Stimulated activated CD8-positive, alpha-beta memory T cell treated with anti-CD3 and anti-CD28 coated beads, Interleukin-15, amount 100 ng/mL, for 24 hours (primary cell): ENCODE measurements at places on chromosomes 11 and 22.

DNA sequence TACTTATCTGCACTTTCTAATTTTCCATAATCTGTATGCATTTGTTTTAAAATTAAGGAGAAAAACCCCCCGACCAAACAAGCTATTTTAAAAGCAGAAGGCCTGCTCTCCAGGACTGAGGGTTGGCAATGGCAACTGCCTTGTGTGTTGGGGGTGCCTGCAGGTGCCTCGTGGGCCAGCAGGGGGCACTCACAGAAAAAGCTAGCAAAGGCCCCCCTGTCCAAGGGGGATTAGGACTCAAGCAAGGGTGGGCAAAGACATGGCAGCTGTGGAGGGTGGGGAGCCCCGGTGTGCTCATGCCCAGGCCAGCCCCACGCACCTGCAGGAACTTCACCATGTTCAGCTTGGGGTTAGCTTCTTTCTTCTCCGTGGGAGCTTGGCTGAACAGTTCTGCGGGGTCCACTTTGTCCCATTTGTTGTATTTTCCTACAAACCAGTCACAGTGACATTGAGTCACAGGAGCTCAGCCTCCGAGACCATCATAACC lies 10.3 kb downstream of the TOP3B start:
- no peak for DNase-seq

GRCh38 chr22:29503811-29504372 lies 23.9 kb downstream of the NEFH start:
- DNase-seq: no peak

DNA sequence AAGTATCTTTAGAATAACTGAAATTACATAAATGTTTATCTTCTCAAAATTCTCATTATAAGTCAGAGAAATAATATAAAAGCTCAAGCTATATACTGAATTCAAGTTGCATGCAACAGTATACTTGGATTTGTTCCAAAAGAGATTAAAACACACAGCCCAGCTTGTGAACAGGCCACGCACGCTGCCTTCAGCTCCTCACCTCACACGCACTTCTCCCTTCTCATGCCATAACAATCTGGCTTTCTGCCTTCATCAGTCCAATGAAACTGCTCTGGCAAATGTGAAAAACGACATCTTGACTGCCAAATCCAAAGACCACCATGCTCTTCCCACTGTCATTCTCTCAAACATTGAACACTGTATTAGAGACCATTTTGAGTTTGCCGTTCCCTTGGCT lies 22.1 kb downstream of the ATP6V1E1 start:
- DNase-seq: no peak

- DNase-seq: no peak
Observed at GRCh38 chr22:42272431-42272999, 2.1 kb upstream of the TCF20 start.

DNA sequence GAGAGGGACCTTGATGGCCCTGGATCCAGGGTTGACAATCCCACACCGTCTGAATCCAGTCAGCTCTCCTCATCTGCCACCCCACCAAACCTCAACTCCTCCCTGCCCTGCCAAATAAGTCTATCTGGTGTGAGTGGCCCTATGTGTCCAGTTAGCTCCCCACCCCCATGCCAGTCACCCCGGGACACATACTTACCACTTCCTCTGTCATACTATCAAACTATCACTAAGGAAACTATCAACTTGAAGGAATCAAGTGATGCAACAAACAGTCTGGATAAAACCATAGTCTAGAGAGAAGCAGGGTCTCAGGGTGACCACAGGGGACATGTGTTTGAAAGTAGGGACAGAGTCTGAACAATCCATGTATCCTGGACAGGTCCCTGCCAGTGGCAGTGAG lies 13.2 kb upstream of the CSF2RB start:
- DNase-seq: no peak

DNA sequence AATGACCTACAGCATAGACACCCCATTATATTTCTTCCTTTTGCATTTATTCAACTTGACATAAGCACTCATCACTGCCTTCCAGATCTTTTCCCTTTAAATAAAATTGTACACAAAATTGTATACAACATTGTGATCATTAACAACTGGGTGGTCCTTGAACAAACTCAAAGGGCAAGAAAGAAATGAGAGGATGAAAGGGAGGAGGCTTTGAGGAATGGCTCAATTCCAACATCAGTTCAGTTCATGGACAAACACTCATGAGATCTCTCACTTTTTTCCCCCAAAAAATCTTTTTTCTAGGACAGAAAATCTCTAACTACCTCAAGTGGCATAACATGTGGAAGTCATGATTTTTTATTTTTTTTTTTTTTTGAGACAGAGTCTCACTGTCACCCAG lies 113.7 kb downstream of the PLEKHA7 start:
- no peak for DNase-seq

DNA sequence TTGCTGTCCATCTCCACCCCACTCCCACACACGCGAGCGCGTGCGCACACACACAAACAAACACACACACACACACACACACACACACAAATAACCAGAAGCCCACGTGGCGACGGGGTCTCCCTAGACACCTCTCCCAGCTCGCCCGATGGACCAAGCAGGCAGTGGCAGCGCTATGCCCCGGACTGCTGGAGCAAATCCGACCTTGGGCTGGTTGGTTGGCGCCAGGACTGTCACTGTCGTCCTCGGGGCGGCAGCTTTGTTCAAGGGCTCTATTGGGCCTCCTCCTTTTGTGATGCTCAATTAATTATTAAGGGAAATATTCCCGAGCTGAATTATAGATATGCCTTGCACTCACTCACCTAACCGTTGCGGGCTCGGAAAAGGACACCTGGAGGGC lies 1.7 kb upstream of the KCNA4 start:
- no peak for DNase-seq

- DNase-seq: no peak
Observed at GRCh38 chr11:78332174-78332866, 85.3 kb downstream of the GAB2 start.

DNA sequence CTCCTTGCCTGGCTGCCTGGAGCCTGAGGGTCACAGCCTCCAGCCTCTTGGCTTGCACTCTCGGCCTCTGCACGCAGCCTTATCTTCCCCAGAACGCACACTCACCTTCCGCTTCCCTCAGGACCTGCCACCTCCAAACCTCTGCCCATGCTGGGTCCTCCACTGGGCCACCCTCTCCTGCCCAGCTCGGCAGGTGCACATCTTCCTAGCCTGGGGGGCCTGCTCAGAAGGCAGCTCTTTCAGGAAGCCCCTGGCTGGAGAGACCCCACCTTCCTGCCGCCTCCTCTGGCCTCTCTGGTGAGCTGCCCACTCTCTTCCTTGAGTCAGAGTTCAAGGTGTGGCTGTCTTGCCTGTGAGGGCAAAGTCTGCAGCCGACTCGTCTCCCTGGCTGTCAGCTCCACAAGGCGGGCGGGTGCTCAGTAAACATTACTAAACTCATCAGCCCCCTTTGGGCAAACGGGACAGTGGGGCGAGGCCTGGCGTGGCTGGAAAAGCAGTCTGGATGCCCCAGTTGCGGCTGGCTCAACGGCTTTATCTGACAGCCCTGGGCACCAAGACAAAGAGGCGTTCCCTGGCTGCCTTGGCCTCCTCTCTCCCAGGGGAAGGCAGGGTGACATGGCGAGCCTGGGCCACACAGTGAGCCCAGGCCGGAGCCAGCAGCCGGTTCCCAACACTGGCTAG lies 1.7 kb upstream of the LINC01488 start:
- no peak for DNase-seq

- DNase-seq: no peak
Observed at GRCh38 chr11:129969920-129970319, 32.7 kb downstream of the PRDM10 start.
